ENCODE measurements at places on chromosomes 3 and 15. TPM values are rescaled to one million over a fixed set of nuclear protein-coding genes. Genes with fewer than 3 reads are reported as not detected.

Gene IL12A
- 1.1 TPM for total RNA-seq

Gene STRA6
- 50.9 TPM for total RNA-seq

Gene ITIH1
- total RNA-seq = not detected

Gene HYPK
- 14.3 TPM for total RNA-seq

Gene MYRIP
- total RNA-seq = 4.8 TPM

Gene ARHGAP31
- 25.4 TPM for total RNA-seq

Gene STX19
- not detected for total RNA-seq

Gene RARRES1
- 48.5 TPM for total RNA-seq

Gene ATP8B4
- total RNA-seq = 29.2 TPM

Gene LYZL4
- not detected for total RNA-seq

Gene DNAJA4
- 78.0 TPM for total RNA-seq

Gene ARGFX
- not detected for total RNA-seq

Gene TBL1XR1
- total RNA-seq = 181 TPM

DNA sequence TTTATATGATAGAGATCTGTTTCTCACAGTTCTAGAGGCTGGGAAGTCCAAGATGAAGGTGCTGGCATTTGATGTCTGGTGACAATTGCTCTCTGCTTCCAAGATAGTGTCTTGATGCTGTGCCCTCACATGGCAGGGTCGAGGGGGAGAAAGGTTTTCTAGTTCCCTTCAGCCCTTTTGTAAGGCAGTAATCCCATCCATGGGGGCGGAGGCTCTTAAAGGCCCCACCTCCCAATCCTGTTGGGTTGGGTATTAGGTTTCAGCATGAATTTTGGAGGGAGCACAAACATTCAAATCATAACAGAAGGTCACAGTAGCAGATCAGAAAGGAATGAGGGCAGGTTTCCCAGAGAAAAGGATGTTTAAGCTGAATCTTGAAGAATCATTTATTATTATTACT, 601.7 kb upstream of the ZNF717 start:
- no peak for DNase-seq

DNA sequence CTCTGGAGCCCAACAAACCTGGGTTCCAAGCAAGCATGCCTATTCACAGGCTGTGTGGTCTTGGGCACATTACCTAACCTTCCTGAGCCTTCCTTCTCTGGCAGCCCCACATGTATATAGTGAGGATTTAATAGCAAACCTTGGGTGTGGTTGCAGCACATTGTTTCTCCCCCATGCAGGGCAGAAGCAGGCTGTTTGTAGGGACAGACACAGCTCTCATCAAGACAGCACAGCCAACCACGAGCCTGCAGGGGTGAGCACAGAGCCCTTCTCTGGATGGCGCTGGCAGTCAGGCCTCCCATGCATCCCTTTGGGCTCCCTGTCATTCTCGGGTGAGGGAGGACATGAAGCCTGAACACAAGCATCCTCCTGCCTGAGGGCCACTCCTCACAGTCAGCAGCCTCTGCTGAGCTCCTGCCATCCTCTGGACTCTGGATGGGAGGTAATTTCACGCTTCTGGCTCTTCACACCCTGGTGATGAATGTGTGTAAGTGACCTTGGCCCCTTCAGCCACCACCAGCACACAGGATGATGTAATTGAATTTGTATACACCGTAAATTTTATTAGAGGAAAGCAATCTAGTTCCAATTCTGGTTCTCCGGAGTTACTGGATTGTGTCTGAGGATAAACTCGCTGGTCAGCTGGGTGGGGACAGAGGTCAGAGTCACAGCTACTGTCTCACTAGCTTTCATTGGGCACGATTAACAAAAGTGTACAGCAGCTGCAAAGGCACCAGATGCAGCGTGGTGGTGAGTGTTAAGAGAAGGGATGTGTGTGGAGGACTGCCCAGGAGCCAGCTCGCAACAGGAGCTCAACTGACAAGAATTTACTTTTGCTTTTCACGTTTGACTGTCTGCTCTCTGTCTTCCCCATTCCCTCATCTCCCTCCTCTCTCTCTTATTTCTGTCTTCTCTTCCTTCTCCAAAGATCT, 118.1 kb downstream of the CLSTN2 start:
- no peak for DNase-seq

- no peak for DNase-seq
Measured at GRCh38 chr3:53996141-53996874, 104.6 kb upstream of the SELENOK start.

- DNase-seq = peak; percentile 79
Measured at GRCh38 chr3:129211772-129212171, 28.1 kb upstream of the CNBP start.

DNA sequence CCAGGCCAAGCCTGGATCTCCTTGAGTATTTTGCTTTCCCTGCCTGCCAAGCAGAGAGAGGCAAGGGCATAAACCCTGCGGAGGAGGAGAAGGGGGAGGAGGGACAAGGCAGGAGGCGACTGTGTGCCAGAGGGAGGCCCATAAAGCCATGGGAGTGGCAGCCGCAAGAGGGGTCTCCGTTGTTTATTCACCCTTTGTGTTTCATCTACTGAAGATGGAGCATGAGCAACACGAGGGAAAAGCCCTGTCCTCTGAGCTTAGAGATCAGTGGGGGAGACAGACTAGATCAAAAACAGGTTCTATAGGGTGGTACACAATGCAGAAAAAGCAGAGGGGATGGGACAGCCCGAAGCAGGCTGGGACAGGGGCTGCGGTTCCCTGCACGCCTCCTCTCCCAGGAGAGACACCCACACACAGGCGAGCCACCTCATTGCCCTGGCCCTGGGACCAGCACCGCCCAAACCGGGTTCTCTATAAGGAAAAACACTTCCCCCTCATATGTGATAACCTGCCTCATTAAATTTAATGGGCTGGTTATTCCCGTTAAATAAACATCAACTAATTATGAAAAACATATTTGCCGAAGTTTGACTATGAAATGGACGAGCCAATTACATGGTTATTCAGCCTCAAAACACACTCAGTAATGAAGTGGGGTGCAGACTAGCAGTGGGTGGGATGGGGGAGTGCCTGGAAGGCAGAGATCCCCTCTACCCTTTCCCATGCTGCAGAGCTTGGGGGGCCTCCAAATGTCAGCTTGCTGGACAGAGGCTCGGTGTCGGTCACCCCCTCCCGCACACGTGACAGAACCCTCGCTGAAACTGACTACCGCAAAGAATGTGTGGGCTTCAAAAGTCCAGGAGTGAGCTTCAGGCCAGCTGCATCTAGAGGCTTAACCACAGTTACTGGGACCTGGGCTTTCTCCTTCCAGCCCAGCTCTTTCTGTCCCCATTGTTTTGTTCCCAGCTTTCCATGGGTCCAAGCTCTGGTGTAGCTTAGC, 14.2 kb upstream of the PLXNA1 start:
- DNase-seq = no peak

DNA sequence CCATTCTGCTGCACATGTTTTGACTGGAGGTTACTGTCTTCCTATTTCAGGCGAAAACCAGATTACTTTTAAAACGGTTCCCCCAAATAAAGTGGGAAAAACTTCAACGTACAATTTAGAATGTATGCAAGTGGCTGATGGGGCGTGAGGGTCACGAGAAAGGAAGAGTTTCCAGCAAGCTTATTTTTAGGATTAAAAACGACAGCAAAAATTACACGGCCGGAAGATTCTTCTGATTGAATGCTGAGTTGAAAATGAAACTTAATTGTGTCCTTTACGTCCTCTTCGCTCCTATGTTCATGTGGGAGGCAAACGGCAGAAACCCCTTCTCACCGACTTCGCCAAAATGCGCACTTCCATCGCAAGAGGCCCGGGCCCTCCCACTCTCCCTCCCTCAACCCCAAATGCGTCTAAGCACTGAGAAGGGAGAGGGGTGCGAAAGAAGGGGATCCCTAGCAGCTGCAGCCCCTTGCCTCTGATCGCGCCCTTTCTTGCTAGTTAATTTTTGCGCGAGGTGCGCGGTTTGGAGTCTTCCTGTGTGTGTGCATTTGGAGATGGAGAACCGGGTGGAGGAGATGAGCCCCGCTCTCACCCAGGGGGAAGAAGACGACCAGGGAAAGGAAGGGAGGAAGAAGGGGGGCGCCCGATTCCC, 656 bp downstream of the CD47 start:
- DNase-seq = no peak

DNA sequence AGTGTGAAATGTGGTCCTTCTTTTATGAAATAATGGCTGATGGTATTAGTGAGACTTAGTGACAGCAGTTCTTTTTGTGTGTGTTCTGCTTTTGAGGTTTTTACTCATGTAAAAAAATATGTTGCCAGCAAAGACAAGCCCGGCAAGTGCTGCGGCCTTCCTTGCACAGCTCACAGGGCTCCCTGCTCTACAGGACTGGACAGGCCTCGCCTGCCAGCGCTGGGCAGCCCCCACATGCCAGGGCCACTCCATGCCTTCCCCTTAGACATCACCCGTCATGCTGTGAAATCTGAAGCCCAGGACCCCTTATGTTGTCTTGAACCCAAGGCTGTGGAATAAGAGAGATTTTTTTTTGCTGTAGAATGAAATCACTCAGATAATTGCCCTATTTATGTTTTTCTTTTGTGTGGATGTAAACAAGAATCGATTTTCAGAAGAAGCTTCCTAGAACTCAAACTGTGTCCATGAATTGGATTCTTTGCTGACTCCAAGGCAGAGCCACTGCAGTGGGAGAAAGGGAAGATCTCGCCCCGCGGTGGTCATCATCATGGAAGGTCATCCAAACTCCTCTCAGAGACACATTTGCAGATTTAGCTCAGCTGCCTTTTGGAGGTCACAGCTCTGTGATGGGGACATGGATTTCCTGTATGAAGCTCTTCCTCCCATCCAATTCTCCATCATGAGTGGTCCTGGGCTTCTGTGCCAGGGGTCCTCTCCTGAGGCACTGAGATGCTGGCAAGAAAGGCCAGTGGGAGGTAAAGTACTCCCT, 150.8 kb downstream of the ATP10A start:
- DNase-seq = no peak

DNA sequence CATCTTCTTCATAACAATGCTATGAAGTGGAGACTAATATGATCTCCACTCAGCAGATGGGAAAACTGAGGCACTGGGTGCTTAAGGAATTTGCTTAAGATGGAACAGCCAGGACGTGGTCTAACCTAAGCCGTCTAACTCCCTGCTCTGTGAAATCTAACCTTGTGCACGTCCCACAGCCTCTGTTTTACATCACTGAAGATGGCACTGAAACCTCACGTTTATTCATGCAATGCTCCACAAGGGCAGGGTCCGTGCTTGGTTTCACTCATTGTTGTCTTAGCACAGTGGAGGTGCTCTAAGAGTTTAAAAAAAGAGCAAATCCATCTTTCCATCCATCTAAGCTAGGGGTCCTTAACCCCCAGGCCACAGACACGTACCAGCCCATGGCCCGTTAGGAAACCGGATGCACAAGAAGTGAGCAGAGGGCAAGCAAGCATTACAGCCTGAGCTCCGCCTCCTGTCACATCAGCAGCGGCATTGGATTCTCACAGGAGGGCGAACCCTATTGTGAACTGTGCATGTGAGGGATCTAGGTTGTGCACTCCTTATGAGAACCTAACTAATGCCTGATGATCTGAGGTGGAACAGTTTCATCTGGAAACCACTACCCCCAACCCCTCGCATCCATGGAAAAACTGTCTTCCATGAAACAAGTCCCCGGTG, 118.0 kb downstream of the FOXP1 start:
- no peak for DNase-seq

DNA sequence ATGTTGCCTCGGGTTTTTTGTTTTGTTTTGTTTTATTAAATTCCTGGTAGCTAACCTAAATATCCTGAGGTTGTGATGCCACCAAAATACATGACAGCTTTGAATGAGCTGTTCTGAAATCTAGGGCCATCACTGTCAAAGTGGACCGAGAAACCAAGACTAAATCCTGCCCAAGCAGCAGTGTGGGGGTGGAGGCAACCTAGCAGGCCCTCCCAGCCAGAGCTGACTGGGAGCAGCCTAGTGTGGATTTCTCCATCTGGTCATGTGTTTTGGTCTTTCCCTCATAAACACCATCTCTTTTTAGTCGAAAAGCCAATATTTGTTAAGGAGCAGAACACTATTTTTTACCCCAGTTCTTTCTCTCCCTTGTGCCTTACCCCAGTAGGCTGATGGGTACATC, 52.2 kb downstream of the LARS2 start:
- no peak for DNase-seq

DNA sequence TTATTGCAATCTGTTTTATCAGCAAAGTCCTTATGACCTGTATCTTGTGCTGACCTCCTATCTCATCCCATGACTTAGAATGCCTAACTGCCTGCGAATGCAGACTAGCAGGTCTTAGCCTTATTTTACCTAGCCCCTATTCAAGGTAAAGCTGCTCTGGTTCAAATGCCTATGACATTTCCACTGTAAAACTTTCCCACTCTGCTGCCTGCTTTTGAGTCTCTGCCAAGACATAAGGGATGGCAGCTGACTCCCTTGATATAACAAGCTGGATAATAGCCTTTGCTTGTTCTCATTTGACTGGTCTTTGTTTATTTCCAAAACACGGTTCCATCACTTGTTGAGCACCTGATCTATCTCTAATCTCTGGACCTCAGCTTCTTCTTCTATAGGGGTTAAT, 131.9 kb upstream of the STRIT1 start:
- no peak for DNase-seq

DNA sequence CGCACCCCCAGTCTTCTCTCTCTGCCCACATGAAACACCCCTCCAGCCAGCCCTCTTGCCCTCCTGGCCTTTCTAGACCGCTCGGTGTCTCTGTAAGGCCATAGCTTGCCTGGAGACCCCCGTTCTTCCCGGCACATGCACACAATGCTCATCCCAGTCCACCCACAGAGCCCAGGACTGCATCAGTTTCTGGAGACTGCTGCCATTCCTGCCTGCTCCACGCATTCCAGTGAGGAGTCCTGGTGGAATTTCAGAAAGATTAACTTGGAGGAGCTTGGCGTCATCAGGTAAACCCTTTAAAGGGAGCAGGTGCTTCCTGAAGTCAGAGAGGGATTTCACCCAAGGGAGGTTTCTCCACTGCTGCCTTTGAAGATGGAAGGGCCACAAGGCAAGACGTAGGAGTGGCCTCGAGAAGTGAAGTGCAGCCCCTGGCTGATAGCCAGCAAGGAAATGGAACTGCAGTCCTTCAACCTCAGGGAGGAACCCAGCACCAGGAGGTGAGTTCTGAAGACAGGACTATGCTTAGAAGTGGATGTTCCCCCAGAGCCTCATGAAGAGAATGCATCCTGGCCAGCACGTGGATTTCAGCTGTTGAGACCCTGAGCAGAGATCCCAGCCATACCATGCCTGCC, 19.2 kb downstream of the SLC41A3 start:
- peak; percentile 73 for DNase-seq

DNA sequence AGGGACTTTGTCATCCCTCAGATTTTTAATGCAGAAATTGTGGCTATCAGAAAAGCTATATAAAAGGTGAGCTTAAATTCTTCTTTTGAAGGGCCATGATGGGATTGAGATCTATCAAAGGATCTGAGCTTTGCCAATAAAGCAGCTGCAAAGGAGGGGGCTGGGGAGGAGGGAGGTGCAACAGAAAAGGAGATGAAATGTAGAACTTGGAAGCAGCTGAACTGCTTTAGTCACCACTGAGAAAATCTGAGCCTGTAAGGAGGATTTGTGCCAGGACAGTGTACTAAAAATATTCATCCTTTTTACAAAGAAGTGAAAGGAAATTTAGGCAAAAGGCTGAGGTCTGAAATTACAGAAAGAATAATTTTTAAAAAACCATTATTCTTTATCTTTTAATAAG, 10.4 kb downstream of the TSPAN3 start:
- DNase-seq = no peak

- no peak for DNase-seq
Measured at GRCh38 chr3:133849346-133849745, 43.7 kb downstream of the SRPRB start.
